Activated CD4-positive, alpha-beta T cell treated with anti-CD3 and anti-CD28 coated beads, Interleukin-2, Interleukin-4, amounts not matched to agents 100 ng/mL and 50 ng/mL, durations not matched to agents 16 hours and 8 hours (primary cell): ENCODE measurements at places on chromosomes 16 and 17.
A peak's percentile ranks its signal among the peaks of the same experiment; 100 is the strongest.

- DNase-seq: peak; percentile 78
These were observed 14.1 kb downstream of the CYGB start for GRCh38 chr17:76523084-76524037.

DNA sequence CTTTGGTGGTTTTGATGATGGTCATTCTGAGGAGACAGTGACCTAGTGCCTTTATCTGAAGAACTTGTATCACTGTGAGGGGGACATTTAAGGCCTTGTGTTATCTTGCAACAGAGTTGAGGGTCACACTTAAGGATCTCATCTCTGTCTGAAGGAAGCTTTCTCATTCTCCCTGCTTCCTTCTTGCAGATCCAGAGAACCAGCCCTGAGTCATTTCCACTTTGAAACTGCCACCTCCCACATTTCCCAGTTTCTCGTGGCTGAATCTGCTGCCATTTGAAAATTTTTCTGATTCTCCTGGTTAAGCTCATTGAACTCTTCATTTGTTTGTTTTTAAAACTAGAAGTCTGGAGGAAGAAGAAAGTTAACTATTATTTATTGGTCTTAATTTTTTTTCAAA, 190.2 kb upstream of the CDH11 start:
- no peak for DNase-seq

- DNase-seq: no peak
These were observed 89.0 kb upstream of the LHX1 start for GRCh38 chr17:36848008-36848902.

GRCh38 chr17:61659437-61659836, 68.4 kb upstream of the NACA2 start:
- no peak for DNase-seq

GRCh38 chr17:76087531-76087930, 8.5 kb downstream of the ZACN start:
- DNase-seq: no peak

DNA sequence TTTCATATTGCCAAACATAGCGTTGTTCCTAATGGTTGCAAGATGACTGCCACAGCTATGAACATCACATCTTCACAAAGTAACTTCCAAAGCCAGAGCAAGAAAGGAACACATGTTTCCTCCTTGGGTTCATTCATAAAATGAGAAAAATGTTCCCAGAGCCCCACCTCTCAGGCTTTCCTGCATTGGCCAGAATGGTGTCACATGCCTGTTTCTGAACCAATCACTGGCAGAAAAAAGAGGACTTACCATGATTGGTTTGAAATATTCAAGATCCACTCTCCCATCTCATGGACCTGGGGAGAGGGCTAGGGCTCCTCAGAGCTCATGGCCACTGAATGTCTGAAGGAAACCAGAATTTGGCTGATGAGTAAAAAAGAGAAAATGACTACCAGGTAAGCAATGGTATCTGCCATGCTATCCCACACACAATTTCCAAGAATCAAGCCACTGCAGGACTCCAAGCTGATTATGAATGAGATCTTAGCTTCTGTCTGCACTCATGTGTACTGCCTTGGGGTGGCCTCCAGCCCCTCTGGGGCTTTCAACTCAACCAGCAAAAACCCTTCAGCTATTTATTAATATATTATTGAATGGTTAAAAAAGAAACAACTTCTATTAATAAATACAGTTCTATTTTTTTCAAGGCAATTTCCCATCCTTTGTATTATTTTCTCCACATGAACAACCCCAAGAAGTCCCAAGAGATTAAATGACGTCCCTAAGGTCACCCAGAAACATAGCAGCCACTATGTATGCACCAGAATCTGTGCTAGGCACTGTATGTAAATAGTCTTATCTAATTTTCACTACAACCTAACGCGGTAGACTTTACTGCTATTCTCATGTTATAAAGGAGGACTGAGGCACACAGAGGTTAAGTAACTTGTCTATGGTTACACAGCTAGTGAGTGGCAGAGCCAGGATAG, 61.4 kb upstream of the TMC5 start:
- no peak for DNase-seq

DNA sequence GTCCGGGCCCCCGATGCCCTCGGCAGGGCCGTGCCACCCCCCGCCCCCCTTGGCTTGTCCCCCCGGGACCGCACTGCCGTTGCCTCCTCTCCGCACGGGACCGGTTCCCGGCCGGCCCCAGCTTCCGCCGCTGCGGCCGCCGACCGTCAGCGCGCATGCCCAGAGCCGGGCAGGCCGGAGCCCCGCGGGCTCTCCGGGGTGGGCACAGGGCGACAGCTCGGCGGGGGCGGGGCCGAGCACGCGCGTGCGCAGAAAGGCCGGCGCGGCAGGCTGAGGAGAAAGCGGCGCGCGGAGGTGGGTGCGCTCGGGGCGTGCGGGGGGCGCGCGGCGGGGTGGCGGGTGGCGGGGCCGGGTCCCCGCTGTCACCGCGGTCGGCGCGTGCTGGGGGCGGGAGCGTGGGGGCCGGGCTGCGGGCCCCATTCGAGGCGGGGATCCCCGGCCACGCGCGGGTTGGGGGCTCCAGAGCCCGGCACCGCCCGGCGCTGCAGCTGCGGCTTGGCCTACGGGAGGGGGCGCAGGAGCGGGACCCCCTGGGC, at the start of gene TBC1D24:
TBC1D24 (plus strand) TSS at position 251 of the 536 bp plus-strand sequence. CDS start 21,022 bp downstream, outside the sequence.
- DNase-seq: peak; percentile 90

DNA sequence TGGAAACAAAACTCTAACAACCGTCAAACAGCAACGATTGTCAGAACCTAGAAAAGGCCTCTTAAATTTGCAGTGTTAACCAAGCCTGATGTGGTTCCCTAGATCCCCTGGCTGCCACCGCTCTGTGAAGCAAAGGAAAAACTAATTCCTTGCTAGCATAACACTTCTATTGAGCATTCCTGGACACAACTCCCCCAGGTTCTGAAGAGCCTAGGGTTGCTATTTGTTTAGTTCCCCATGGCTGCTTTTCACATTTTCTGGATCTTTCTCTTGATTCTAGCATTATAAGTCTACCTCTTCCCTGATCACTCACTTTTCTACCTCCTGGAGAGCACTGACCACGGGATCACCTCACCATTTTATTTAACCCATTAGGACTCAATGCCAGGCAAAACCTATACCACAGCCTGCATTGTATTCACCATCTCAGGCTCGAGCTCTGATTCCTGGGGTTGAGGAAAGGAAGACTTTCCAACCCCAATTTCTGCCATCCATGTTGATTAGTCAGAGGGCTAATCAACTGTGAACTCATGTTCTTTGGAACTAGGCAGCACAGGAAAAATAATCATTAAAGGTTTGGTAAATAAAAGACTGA, 692 bp upstream of the KCNJ16 start:
- no peak for DNase-seq

- DNase-seq: no peak
These were observed 399.7 kb downstream of the CPPED1 start for GRCh38 chr16:12403746-12404658.

- DNase-seq: peak; percentile 28
These were observed 736 bp downstream of the CNP start for GRCh38 chr17:41967141-41967920.

DNA sequence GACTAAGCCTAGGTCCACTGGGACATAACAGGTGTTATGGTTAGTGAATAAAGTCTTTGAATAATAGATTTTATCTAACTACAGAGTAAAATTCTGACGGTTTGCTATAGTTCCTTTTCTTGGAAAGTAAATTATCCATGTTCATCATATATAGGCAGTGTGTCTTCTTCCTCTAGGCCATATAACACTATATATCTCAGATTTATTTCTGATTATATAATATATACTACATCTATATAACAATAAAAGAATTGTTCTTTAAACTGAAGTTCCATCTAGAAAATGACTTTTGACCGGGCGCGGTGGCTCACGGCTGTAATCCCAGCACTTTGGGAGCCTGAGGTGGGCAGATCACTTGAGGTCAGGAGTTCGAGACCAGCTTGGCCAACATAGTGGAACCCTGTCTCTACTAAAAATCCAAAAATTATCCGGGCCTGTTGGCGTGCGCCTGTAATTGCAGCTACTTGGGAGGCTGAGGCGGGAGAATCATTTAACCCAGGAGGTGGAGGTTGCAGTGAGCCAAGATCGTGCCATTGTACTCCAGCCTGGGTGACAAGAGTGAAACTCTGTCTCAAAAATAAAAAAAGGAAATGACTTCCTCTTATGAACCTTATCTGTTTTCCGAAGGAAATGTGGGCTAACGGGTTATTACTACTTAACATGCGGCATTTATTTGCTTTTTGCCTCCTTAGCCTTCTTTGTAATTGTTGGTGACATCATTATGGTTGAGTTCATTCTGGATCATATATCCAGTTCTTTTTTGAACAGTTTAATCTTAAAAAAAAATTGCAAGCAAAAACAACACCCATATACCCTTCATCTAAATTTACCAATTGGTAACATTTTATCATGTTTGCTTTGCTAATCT, 29.2 kb downstream of the NOL11 start:
- DNase-seq: no peak

DNA sequence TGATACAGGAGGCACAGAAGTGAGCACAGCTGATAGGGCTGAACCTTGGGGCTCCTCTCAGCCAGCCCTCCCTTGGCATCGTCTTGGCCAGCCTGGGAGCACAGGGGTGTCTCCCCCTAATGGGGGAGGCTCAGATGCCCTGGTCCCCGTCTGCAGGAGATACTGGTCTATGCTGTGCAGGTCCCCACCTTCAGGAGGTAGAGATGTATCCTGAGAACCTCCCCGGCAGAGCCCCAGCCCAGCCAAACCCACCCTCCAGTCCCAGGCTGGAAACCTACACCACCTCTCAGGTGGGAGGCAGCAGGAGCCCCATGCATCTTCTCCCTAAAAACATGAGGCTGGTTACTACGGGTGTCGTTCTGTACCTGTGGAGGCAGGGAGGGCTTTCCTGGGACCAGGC, 38.7 kb downstream of the ABCC6 start:
- DNase-seq: no peak

- no peak for DNase-seq
These were observed 91.7 kb downstream of the RPGRIP1L start for GRCh38 chr16:53612003-53612402.

- DNase-seq: no peak
These were observed 24.0 kb downstream of the CDIP1 start for GRCh38 chr16:4514606-4515005.

- DNase-seq: no peak
These were observed 13.4 kb downstream of the RTN4RL1 start for GRCh38 chr17:2011411-2012371.

GRCh38 chr17:40915199-40915661, 22.2 kb downstream of the KRT23 start:
- peak; percentile 50 for DNase-seq

DNA sequence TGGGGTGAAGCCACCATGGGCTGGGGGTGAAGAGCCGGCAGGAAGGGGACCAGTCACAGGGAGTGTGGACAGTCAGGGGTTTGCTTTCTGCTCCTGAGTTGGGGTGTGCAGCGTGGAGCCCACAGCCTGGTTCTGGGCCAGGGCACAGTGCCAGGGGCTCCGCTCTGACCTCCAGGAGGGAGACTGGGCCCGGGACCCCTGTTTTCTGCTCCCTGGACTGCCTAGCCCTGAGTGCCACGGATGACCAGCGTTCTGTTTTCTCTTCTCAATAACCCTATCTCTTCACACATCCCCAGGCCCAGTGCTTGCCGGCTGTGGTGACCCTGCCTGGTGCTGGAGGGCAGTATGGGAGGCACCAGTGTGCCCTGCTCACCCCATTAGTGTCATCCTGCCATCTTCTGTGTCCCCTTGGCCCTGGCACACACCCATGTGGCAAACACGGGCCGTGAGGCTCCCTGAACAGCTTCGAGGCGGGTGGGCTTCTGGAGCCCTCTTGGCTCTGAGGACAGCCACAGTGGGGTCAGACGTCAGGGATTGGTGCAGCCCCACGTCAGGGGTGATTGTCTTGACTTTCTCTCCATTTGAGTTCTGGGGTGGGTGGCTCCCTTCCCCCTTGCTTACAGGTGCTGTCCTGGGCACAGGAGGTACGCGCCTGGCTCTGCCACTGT, 1.1 kb downstream of the CEMP1 start:
- DNase-seq: no peak

DNA sequence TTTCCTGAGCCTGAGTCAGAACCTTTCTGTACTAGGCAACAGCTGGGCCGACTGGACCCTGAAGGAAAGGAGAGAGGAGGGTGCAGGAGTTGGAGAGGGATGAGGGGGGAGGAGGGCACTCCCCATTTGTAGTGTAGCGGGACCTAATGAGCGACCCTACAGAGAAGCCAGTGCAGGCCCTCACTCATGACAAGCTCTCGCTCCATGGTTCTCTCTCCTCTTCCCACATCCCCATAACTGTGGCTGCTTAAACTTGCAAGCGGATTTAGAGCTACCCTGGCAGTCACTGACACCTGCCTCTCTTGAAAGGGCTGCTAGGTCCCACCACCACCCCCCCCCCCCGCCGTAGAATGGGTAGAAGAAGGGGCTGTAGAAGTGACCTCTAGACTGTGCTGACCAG, 14.5 kb downstream of the NKD1 start:
- no peak for DNase-seq

GRCh38 chr16:15952265-15952711, 2.9 kb downstream of the ABCC1 start:
- DNase-seq: no peak

DNA sequence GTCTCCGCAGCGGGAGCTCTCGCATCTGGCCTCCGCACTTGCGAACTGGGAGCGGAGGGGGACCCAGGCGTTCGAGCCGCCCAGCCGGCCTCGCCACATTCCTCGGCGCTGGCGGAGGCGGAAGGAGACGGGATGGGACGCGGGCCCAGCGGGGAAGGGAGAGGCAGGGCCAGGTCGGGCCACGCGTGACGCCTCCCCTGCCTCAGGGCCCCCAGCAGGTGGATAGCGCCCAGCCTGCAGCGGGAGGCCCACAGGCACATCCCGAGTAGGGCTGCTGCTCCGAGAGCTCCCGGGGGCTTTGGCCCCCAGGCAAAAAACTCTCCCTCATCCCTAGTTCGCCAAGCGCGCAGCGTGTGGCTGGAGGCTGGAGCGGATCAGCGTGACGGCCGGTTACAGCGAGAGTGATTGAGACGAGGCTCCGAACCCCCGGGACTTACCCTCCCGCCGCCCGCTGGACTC, 800 bp downstream of the PLEKHH3 start:
- DNase-seq: no peak

DNA sequence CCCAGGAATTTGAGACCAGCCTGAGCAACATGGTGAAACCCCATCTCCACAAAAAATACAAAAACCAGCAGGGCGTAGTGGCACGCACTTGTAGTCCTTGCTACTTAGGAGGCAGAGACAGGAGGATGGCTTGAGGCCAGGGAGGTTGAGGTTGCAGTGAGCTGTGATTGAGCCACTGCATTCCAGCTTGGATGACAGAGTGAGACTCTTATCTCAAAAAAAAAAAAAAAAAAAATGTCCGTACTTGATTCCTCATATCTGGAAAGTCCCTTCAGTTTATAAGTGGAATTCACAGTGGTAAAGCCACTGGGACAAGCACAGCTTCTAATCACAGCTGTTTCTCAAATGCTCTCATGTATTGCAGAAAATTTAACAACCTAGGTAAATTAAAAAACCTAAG, 78.6 kb upstream of the CREBBP start:
- no peak for DNase-seq
